ENCODE measurements at places on chromosomes 5 and 9.

GRCh38 chr5:129141078-129141477 lies 46.5 kb downstream of the ISOC1 start:
- DNase-seq = no peak

DNA sequence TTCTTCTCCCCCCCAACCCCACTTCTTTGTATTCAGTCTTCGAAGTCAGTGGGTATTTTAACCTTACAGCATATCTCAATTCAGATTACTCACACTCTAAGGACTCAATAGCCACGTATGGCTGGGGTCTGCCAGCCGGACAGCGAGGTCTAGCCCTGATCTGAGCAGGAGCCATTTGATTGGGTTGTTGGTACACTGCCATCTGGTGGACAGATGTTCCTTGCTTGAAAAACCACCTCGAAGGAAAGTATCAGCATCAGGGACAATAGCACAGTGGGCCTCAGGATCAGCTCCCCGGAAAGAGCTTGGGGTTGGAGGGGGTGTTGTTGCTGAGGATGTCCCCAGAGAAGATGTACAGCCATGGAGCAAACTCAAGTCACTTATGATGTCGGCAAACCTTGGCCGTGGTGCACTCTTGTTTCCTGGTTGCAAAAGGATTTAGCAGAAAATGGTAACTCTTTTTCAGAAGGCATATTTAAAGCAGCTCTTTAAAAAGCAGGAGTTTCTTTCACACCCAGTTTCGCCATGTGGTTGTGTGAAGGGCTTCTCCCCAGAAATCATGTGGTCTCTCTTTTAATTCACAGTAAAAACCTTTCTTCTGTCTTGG lies 31.7 kb upstream of the KCNMB1 start:
- DNase-seq = no peak

DNA sequence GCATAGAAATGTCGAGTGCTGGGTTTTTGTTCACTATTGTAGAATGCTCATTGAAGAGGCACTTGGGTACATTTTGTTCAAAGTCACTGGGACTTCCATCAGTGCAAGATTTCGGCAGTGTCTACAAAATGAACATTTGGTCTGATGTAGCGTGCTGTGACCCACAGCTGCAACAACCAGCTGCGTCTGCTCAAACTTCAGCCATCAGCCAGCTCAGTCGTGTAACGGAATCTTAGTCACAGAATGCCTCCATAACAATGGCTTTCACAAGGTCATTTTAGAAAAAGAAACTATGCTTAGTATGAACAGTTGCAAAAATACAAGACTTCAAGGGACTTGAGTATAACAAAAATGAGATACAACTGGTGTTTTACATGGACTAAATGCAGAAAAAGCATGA lies 828.1 kb upstream of the GRAMD2B start:
- DNase-seq = no peak

GRCh38 chr9:18347386-18348082 lies 126.4 kb upstream of the ADAMTSL1 start:
- no peak for DNase-seq

GRCh38 chr5:35365758-35366157 lies 135.5 kb upstream of the PRLR start:
- no peak for DNase-seq

GRCh38 chr5:53943938-53944337 lies 366.4 kb downstream of the ARL15 start:
- DNase-seq = no peak

GRCh38 chr9:79013715-79014610 lies 557.8 kb upstream of the TLE4 start:
- no peak for DNase-seq

DNA sequence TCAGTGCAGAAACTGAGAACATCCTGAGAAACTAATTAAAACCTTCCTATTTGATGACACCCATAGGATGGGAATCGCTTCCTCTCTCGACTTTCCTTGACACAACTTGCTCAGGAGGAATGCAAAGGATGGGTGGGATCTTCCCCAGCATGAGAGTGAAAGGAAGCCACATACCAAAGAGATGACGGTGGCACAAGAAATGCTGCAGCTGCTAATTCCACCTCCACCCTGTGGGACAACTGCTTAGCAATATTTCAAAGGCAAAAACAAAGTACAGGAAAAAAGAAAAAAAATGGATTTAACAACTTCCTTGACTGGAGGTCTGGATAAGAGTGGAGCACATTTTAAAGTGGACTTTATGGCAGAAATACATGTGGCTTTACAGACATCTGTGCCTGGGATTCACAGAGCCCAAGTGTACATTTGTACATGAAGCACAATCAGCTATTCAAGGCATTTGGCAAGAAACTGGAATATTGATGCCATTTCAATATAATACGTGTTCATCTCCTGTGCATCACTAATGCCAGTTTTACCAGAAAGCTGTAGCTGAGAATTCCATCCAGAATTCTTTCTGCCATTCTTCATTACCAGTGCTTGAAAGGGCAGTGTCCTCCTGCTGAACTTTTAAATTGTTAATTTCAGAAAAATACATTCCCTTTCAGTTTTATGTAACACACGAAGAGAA lies 359.2 kb upstream of the ACTBL2 start:
- no peak for DNase-seq

- DNase-seq = no peak
Observed at GRCh38 chr5:33925278-33925677, 10.9 kb upstream of the RXFP3 start.

DNA sequence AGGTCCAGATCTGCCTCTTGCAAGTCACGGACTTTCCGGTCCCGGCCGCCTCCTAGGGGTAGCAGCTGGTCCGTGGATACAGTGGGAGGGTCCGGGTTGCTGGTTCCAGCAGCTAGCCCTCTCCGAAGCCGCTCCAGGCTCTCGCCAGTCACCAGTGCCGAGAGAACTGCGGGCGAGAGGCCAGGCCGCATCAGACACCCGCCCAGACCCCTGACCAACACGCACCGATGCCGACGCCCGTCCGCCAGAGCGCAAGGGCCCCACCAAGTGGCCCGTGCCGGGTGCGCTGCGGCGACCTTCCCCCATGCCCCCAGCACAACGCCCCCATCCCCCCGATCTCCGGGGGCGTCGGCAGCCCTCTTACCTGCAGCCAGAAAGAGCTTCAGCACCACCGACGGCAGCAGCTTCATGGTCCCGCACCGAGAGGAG lies 470 bp downstream of the HBEGF start:
- no peak for DNase-seq

GRCh38 chr5:39137819-39138451 lies 63.7 kb upstream of the RICTOR start:
- DNase-seq = no peak

DNA sequence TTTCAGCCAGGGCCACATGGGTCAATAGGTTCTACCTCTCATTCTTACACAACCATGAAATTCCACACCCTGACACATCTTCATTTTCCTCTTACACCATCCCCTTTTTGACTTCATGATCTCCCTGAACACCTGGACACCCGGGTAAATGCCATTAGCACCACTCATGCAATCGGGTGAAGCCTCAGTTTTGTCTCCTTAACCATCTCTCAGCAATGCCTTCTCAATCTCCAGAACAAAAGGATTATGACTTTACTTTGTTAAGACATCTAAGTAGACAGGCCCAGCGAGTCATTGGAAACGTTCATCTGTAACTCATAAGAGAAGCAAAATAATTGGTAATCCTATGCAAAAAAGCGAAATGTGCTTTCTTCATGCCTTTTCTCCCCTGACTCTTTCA lies 49.9 kb downstream of the ADAMTS12 start:
- no peak for DNase-seq

DNA sequence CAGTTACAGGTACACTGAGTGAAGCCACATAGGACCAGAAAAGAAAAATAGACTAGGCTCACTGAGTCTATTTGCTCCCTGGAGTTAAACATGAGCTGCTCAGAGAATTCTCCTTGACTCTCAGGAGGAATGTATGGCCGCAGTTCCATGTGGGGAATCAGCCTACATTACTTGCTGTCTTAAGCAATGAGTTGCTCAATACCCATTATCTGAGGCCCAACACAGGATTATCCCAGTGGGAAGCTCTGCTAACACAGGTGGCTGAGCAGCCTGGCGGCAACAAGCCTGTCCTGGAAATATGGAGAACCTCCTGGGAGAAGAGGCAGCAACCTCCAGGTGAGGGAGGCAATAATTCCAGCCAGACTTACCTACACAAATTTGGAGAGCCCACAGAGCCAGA lies 177.5 kb upstream of the NREP start:
- no peak for DNase-seq

DNA sequence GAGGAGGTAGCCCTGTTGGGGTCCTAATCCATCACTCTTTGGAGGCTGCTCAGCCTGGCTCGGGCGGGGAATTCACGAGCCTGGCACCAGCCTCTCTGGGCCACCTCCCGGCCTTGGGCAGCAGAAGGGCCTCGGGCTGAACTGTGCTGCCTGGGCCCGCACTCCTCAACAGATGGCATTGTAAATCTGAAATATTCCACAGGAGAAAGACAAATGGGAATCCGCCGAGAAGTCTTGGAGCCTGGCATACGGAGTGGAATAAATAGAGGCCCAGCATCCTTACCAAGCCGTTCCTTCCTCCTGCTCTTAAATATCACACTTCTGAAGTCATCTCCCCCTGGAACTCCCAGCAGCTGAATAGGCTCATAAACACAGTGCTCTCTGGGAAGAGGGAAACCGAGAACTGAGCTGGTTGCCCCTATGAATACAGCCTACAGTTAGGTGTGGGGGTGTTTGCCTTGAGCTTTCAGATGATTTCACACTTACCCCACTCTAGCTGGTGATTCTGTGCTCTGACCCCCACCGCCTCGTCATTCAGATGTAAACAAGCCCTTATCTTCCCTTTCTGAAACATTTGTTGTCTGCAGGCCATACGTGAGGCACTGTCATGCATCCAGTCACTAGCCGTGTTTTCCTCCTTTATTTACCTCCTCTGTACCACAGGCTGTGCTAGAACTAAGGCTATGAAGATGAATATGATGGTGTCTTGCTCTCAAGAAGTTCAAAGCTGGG lies 455.0 kb upstream of the CLINT1 start:
- no peak for DNase-seq

GRCh38 chr5:61637566-61637965 lies 305.5 kb downstream of the ZSWIM6 start:
- DNase-seq = no peak

DNA sequence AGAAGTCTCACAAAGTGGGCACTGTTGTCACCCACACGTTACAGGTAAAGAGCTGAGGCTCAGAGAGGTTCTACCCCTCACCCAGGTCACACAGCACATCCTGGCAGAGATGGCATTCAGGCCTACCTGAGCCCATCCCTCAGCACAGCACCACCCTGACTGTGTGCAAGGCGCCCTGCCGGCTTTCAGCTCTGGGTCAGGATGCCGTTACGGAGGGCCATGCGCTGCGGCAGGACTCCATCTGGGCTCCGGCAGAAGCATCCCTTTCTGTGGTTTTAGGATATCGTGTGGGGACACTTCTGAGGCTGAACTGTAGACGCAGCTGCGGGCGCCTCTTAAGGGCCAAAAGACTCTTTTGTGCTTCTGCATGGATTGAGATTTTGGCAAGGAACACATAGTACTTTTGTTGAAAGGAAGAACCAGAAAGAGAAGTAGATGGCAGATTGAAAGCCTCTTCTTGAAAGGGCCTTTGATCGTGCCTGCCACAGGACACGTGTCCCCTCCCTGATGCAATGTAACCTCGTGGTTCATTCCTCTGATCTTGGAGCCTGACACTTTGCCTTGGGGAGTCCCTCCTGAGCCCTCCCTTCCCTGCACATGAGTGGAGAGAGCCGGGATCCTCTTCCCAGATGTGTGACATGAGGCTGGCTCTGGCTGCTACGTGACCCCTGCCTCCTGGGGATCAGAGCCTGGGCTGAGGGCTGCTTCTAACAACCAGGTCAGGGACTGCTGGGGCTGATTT lies 31.3 kb downstream of the USP20 start:
- DNase-seq = no peak

DNA sequence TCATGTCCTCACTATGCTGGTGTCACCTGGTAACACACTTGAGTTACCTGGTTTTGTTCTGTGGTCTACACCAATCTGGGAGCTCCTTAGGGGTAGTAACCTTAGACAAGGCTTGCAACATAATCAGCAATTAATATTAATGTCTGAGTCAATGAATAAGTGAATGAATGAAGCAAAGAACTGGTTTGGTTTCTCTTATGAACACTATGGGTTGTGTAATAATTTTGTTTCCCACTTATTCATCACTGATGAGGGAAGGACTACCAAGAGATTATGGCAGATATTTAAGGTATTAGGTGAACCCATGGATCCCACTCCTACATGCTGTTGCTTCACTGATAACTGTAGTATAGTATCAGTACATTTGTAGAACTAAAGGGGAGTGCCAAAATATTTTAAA lies 116.0 kb downstream of the SLC12A2 start:
- DNase-seq = no peak

GRCh38 chr5:43045236-43045635 lies 5.1 kb upstream of the ANXA2R start:
- DNase-seq = no peak

DNA sequence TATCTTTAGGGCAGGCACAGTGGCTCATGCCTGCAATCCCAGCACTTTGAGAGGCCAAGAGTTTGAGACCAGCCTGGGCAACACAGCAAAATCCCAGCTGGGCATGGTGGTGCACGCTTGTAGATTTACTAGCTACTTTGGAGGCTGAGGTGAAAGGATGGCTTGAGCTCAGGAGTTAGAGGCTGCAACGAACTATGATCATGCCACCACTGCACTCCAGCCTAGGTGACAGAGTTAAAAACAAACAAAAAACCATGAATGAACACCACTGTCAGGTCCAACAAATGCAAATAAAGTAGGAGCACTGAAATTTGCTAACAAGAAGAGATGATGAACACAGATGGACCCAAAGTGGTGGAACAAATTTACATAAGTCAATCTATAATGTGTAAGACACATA lies 4.9 kb downstream of the PTBP3 start:
- DNase-seq = no peak

DNA sequence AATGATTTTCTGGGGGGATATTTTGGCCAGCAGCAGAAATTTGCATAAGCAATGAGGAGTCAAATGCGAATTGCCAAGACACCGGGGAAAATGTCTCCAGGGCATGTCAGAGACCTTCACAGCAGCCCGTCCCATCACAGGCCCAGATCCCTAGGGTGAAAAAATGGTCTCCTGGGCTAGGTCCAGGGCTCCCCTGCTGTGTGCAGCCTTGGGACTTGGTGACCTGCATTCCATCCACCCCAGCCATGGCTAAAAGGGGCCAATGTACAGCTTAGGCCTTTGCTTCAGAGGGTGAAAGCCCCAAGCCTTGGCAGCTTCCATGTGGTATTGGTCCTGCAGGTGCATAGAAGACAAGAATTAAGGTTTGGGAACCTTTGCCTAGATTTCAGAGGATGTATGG lies 534.5 kb upstream of the MEF2C start:
- DNase-seq = no peak

GRCh38 chr5:154366353-154366752 lies 79.4 kb upstream of the SAP30L start:
- no peak for DNase-seq

Data from activated naive CD4-positive, alpha-beta T cell (primary cell).